ENCODE measurements at places on chromosomes 6 and 20.

DNA sequence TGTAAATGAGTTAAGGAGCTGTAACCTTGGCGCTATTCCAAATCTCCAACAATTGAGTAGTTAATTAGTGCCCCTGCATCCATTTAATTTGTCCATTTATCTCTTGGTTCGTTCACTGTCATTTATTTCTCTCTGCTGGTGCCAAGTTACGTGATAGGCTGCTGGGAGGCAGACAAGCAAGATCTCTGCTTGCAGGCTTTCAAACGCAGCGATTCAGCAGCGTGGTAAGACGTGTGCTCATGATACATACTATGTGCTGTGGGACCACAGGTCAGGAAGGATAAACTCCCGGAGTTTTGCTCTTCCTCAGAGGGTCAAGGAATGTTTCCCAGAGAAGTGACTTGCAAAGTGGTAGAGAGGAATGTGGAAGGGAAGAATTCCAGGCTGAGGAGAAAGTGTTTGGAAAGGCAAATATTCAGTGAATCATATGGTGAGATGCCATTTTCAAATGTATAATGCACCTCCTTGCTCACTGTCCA, 46.4 kb downstream of the UTRN start:
- DNase-seq, result no peak

DNA sequence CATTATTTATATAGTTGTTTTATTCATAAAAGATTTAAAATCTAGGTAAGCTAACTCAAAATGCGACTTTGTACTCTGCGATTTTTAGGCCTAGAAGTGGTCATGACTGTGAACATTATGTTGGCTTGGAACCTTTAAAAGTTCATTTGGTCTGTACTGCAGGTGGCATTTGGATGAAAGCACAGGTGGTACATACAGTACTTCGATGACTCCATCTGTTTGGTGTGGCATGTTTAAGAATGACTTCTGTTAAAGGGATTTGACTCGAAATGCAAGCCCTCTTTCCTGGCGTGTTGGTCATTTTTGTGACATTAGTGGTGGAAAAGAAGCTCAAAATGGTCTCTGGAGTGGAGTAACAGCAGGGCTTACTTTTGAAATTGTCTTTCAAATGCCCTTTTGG, 118.1 kb downstream of the UST start:
- DNase-seq, result no peak

- DNase-seq, result no peak
These were observed 1.0 kb downstream of the MOCS3 start for GRCh38 chr20:50959543-50960126.

GRCh38 chr6:160048471-160048870, 73.1 kb upstream of the SLC22A1 start:
- DNase-seq, result no peak

DNA sequence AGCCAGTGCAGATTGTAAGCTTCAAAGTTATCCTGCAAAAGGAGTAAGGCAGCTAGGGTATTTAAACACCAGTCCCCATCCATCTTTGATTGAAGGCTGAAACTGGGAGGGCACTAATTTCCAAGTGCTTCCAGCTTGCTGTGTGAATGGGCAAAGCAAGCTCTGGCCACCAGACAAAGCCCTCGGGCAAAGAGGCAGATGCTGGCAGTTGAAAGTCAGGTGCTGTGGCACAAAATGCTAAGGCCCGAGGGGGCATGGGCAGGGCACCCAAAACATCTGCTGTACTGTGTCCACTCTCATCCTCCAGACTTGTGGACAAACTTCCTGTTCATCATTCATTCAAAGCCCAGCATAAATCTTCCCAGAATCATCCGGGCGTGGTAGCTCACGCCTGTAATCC, 62.9 kb downstream of the TRMT6 start:
- no peak for DNase-seq

- DNase-seq, result no peak
These were observed 39.8 kb downstream of the PRR18 start for GRCh38 chr6:166268431-166268830.

GRCh38 chr6:55853008-55854001, 22.1 kb downstream of the BMP5 start:
- no peak for DNase-seq

DNA sequence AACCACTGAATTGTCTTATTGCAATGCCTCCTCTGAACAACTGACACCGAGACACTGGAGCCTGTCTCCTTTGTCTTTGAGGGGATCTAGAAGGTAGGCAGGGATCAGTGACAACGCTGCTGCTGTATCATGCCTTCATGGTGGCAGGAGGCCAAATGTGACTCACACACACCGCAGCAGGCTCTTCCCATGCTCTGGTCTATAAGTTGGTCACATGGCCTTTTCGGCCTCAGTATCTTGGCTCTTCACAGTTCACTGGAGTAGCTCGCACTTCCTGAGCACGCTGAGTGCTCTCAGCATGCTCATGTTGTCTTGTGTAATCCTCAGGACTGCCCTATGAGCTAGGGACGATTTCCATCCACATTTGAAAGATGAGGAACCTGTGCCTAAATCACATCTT, 167.4 kb upstream of the PCSK2 start:
- no peak for DNase-seq

DNA sequence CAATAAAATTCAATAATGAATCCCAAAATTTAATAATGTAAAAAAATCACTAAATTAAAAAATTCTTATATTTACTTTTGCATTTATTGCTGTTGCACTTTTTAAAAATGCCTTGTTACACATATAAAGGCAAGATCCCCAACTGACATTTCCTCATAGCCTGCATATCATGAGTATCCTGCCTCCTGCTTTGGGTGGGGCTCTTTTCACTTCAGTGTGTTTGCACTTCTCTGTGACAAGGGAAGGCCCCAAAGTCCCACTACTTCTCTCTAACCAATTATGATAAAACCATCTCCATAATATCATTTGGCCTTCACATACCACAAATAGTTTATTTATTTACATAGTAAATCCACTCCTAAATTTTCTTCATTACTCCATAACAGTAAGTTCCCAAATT, 446.1 kb upstream of the MARCKS start:
- no peak for DNase-seq
